ENCODE measurements at places on chromosomes 16 and 17.

GRCh38 chr16:89696670-89697128, 4.8 kb downstream of the SPATA2L start:
- no peak for DNase-seq

- no peak for DNase-seq
These were observed 4.5 kb upstream of the TCAP start for GRCh38 chr17:39660397-39661385.

DNA sequence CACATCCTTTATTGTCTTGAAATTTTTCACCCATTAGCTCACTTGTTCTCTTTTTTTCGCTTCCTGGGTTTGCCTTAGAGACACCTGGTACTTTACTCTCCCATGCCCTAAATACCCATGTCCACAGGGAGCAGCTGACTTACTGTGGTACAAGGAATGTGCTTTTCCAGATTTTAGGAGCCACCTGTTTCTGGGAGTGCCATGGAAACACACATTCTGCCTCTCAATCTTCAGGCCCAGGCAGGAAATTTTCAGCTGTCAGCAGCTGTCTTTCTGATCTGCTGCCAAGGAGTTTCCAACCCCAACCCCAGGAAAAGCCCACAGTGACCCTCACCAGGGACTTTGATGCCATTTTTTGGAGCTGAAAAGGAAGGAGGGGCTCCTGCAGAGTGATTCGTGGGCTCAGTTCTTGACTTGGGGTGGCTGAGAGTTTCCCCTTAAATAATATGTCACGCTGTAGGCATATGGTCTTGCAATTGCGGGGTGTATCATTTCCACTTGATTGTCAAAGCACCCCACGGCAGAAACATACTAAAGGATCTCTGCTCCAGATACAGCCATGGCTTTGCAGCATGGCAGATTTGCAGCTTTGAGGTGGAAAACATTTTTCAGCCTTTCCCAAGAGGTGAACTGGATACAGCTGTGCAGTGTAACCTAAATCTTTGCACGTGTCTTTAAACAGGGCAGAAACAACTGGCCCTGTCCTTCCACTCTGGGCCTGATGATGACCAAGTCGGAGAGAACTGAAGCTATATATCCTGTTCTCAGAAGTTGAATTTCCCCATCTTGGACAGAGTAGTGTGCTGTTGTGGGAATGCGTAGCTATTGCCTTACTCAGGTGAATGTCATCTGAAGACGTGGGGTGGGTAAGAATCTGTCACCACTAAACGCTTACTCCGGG, 19.2 kb downstream of the RBFOX1 start:
- DNase-seq, result no peak

DNA sequence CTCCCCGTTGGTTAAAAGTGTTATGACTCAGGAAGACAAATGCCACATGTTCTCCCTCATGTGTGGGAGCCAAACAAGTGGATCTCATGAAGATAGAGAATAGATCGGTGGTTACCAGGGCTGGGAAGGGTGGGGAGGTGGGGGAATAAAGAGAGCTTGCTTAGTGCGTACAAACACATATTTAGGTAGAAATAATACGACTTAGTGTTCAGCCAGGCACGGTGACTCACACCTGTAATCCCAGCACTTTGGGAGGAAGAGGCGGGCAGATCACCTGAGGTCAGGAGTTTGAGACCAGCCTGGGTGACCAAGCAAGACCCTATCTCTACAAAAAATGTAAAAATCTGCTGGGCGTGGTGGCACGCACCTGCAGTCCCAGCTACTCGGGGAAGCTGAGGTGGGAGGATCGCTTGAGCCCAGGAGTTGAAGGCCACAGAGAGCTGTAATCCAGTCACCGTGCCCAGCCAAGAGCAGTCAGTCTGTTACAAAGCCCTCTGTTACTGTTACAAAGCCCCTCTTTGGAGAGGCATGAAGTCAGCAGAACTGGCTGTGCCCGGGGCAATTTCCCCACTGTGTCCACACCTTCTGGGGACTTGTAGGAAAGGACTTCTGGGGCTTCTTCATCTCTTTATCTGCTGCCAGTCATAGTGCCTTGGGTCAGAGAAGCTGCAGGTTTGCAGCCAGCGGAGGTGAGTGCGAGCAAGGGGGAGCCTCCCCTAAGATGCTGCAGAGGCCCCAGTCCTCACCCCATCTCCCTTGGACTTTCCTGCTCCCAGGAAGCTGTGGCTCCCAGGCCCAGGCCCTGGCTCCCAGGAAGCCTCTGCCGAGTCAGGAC, 4.3 kb upstream of the ALDH3A1 start:
- DNase-seq, result no peak

GRCh38 chr16:4231367-4231766, 10.5 kb downstream of the SRL start:
- no peak for DNase-seq

GRCh38 chr16:27748868-27749546, 199.1 kb downstream of the KATNIP start:
- no peak for DNase-seq

DNA sequence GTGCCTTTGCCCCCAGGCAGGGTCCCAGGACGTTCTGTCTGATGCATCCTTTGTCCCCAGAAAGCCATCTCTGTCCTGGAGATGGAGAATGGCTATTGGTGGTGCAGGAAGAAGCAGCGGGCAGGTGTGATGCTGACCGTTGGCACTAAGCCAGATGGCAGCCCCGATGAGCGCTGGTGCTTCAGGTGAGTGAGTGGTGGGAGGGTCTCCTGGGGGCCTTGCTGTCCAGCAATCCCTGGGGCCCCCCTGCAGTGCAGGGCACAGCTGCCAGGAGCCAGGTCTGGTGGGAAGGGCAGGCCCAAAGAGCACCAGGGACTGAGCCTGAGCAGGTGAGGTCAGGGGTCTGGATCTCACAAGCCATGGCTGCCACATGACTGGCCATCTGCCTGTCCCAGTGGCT, 18.1 kb downstream of the TRPV2 start:
- DNase-seq, result no peak

GRCh38 chr17:17084317-17084835, 42.1 kb downstream of the MPRIP start:
- DNase-seq, result no peak

DNA sequence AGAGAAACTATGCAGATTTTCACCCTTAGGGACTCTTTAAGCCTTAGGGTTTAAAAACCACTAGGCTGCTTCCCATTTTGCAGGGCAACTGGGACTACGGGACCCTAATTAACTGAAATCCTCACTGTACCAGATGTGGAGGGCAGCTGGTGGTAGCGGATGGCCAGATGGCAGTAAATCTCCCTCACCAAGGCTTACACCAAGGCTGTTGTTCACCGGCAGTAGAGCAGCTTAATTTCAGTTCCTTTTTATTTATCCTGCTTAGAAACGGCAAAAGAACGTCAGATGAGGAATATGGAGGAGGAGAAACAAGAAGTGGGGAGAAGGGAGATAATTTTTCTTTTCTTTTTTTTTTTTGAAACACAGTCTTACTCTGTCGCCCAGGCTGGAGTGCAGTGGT, 6.5 kb downstream of the ABHD15 start:
- DNase-seq, result no peak

- DNase-seq, result no peak
These were observed 709 bp upstream of the ZNF764 start for GRCh38 chr16:30558789-30559377.

DNA sequence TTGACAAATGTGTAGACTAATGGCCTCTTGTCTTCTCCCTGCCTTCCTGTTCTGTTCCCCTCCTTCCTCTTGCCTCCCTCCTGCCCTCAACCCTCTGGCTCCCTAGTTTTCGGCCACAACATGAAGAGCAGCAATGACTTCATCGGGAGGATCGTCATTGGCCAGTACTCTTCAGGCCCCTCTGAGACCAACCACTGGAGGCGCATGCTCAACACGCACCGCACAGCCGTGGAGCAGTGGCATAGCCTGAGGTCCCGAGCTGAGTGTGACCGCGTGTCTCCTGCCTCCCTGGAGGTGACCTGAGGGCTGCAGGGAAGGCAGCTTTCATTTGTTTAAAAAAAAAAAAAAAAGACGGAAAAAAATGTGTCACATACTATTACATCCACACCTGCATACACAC, 18.8 kb upstream of the CLEC19A start:
- no peak for DNase-seq

GRCh38 chr17:31596382-31597323, 205.2 kb downstream of the RAB11FIP4 start:
- DNase-seq, result no peak

DNA sequence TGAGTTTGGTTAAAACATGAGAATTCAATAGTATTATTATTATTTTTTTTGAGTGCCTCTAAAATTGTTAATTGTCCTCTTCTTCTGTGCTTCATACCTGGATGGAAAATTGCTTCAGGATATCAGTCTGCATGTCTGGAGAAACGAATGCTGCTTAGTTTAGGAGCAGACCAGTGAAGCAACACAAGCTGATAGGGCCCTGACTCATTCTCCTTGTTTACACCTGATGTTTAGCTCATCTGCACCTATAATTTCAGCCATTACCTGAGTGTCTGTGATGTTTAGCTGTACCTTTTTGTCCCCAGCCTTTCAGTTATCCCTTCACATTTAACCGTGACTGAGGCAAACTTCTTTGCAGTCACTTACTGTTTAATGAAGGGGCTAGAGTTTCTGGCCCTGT, 14.8 kb downstream of the SNTB2 start:
- DNase-seq, result no peak

- DNase-seq, result no peak
These were observed 14.2 kb upstream of the MPHOSPH6 start for GRCh38 chr16:82184213-82184612.

DNA sequence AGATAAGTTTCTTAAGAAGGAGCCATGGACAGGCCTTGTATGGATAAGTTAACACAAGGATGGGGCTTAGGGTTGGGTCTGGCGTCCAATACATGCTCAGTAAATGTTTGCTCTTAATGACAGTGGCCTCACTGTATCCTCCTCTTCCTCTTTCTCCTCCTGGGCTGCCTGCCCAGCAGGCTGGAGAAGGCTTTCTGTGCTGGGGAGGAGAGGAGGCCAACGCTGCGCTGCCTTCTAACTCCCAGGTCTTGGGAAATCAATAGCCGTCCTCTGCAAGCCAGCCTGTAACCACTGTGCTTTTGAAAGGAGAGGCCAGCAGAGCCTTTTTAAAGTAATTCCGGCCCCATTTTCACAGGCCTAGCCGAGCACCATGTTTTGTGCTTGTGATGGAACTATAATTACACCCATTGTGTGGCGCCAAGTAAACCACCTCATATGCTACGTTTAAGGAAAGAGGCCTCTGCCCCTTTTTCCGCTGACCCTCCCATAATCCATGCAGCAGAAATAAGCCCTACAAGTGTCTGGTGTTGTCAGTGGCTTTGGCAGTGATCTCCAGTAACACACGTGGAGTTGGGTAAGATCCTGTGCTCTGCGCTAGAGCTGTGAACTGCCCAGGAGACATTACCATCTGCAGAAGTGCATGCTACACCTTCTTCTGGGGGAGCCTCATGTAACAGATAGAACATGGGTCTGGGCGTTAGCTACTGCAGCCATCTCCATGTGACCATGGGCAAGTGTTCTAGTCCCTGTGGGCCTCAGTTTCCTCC, 368.2 kb downstream of the SNX29 start:
- DNase-seq, result no peak

GRCh38 chr16:14296663-14297062, 225.5 kb downstream of the MRTFB start:
- DNase-seq, result no peak

DNA sequence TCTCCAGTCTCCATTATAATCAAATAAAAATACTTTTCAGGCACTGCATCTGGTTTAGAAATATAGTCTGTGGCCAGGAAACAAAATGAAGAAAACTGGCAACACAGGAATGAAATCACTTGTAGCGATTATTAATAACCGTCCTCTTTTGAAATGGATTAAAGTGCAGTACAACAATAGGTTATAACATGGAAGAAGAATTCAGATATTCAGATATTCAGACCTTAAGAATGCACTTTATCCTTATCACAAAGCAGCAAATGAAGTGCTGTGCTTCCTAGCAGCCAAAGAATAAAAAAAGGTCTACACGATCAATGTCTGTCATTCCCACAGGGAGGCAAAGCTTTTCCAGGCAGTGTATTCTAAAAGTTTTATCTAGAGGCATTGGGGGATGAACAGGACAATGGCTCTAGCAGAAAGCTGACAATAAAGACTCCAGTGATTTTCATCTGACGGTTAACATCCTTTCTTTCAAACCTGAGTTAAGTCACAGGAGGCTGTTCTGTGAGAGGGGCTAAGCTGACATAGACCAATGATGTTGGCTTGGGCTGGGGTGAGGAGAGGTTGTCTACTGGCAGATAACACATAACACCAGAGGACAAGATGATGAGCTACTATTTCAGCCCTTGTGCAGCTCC, 259.2 kb downstream of the SLC39A11 start:
- DNase-seq, result no peak

- peak; percentile 7 for DNase-seq
These were observed 1.5 kb downstream of the PAFAH1B1 start for GRCh38 chr17:2594722-2595599.

DNA sequence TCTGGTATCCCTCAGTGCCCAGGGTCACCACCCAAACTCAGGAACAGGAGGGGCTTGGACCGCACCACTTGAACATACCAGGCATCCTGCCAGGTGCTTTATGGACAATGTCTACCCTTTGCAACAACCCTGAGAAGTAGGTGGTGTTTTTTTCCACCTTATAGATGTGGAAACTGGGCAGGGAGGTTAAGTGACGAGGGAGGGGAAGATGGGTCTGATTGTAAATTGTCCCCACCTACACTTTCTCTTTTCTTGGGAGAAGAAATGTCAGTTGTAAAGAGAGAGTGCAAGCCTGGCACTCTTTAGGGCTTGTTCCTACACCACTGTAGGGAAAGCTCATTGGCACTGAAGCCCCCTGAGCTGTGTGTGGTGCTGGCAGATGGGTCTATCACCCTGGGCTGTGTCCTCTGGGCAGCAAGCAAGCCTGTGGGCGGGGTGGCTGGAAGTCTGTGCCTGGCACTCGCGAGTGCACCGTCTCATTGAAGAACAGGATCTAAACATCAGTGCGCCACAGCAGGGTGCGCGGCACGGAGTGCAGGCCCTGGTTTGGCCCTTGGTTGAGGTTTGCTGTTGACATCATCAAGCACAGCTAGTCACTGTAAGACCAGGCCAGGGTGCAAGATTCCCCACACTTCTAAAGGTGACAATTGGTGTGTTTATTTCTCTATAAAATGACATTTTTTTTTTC, 15.1 kb downstream of the NOD2 start:
- DNase-seq, result no peak

GRCh38 chr16:27425961-27426360, 24.0 kb downstream of the IL21R start:
- DNase-seq, result no peak

DNA sequence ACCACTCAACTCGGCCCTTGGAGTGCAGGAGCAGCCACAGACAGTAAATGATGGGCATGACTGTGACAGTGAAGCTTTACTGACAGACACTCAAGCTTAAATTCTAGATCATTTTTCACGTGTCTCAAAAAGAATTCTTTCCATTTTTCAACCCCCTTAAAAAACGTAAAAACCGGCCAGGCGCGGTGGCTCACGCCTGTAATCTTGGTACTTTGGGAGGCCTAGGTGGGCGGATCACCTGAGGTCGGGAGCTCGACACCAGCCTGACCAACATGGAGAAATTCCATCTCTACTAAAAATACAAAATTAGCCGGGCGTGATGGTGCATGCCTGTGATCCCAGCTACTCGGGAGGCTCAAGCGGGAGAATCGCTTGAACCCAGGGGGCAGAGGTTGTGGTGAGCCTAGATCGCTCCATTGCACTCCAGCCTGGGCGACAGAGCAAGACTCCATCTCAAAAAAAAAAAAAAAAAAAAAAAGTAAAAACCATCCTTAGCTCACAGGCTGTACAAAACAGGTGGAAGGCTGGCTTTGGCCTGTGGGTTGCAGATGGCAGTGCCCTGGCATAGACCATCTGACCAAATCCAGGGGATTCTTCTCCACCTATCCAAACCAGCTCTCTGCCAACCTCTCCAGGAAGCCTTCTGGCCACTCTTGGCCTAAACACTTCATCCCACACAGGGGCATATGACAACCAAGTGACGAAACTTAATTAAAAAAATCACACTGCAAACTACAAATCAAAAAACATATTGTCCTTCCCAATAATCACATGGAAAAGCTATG, 18.3 kb downstream of the TBC1D16 start:
- DNase-seq, result no peak
